ENCODE measurements at places on chromosomes 1 and 21. TPM values are rescaled to one million over a fixed set of nuclear protein-coding genes. Genes with fewer than 3 reads are reported as not detected.

DNA sequence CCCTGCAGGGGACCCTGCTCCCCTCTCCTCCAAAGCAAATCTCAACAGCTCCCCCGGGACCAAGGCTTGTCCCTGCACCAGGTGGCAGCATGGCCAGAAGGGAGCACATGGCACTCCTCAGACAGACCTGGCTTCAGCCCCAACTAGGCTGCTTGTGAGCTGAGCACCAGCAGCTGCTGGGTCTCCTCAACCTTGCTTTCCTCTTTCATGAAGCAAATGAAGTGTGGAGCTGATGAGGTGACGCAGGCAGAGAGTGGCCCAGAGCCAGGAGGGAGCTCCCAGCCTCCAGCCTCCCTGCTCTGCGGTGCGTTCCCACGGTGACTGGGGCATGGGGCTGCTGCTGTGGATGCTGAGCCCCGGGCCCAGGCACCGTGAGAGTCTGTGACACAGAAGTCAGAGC lies 34.0 kb downstream of the MEGF6 start:
- peak; percentile 17 for DNase-seq

DNA sequence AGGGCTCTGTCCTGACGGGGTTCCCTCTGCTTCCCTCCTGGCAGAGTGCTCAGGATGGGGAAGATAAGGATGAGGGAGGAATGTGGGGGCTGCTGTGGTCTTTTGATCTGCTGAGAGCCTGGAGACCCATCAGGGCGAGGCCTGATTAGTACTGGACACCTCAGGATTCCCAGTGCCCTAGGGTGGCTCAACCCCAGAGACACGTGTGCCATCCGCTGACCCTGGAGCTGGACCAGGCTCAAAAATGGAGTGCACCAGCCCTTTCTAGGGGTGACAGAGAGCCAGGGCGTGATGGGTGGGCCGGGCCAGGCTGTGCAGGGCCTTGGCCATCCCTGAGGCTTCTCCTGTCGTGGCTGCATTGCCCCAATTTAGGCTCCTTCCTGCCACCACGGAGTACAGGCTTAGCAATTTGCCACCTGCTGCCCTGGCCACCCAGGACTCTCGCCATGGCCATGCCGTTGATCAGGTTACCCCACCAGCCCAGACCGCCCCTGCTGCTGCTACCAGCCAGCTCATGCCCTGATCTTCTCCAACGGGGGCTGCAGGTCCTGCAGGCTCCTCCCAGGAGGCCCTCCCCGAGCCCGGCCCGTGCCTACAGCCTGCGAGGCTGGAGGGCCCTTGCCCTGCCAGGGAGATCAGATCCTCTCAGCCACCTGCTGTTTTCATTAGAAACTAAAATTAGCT lies 9.5 kb downstream of the WNT4 start:
- DNase-seq = no peak

DNA sequence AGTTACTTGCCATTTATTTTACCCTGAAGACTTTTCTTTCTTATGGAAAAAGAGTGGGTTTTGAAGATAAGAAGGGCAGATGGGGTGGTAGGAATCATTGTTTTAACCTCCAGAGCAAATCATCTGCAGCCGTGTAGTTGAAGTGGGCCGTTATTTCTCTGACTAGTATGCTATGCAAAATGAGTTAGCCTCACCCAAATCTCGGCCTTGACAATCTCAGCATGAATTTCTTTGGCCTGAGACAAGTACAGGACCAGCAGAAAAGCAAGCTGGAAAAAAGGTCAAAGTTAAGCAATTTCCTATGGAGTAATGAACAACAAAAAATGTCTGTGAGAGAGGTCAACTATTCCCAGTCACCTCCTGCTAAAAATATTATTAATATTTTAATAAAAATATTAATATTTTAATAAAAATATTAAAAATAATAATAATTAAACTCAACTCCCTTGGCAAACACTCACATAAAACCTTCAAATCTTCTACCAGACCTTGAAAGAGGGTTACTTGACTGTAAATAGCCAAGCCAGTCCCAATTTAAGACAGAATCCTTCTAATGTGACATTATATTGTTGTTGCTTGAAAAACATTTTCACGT lies 6.8 kb upstream of the TEKT2 start:
- no peak for DNase-seq

- no peak for DNase-seq
Measured at GRCh38 chr1:39472826-39473225, 18.6 kb upstream of the BMP8A start.

GRCh38 chr1:82487778-82488177 lies 687.0 kb downstream of the ADGRL2 start:
- DNase-seq = no peak

DNA sequence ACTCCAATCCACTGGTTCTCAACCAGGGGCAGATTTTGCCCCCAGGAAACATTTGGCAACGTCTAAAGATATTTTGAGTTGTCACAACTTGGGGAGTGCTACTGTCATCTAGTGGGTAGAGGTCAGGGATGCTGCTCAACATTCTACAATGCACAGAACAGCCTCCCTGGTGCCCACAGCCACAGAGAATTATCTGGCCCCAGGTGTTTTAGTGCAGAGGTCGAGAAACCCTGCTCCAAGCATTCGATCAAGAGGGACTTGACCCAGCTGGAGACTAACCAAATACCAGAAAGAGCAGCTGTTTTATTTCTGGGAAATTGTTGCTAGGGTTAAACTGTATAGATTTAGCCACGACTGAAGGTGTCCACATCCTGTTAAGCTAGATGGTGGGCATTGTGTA lies 19.2 kb downstream of the CD247 start:
- DNase-seq = no peak

GRCh38 chr21:22725436-22725835 lies 1727.2 kb downstream of the NCAM2 start:
- no peak for DNase-seq

Gene BTBD8
- total RNA-seq = 8.5 TPM

Gene NHLH2
- not detected for total RNA-seq

Gene SPRR1A
- not detected for total RNA-seq

Gene CA6
- total RNA-seq = not detected

Gene EDN2
- 0.83 TPM for total RNA-seq

Measured in mucosa of gallbladder (tissue), 1 donor.